ENCODE measurements at places on chromosomes 3 and 15.

- DNase-seq: no peak
These were observed 340.3 kb upstream of the RBMS3 start for GRCh38 chr3:28940530-28940929.

- DNase-seq: no peak
These were observed 83.9 kb upstream of the KCNAB1 start for GRCh38 chr3:156036258-156037053.

GRCh38 chr3:13240928-13241618 is 167.8 kb upstream of the IQSEC1 start:
- no peak for DNase-seq

DNA sequence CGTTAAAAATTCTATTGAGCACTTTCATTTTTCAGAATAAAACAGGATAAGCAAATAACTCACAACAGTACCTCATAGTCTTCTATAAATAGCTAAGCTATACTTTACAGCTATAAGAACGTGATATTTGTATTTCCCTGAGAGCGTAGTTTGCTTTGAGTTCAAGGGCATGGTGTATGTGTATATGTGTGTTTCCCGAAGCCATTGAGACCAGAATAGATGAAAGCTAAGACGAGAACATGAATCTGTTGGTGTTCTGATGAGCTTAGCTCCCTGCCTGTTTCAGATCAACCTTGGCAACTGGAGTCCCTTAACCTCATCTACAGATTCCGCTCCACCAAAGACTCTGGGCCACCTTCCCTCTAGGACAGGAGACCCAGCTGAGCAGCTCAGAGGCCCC is 59.5 kb upstream of the MCF2L2 start:
- DNase-seq: no peak

DNA sequence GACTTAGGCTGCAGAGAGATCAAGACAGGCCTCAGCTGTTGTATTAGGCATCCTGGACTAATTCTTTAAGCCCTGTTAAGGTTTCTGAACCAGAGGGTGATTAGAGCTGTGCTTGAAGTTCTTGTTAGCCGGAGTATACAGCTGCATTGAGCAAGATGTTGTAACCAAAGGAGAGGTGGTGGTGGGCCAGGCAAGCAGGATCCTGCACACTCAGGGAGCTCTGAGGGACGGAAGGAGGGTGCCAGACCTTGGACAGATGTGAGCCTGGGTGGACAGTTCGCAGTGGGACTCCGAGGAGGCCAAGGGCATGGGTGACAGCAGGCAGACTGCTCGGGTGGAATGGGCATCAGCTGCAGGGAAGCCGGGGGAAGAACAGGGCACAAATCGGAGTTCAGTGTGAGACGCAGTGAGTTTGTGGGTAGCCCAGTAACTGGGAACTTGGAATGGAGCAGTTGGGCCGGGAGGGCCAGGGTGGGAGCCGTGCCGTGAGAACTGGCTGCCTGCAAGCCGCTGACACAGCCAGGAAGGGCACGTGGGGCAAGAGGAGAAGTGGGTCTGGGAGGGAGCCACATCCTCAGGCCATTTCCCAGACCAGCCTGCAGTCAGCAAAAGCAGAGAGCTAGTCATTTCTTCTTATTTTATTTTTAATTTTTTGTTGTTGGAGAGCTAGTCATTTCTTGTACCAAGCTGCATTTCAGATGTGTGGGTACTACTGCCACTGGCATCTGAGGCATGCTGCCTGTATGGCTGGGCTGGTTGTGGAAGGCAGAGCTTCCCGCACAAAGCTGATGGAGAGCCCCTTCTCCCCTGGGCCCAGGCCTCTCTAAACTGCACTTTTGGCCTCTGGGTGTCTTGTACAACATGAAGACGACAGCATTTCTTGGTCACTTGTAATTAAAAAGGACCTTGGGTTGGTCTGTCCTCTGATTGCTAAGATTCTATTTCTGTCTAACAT is 61.0 kb downstream of the PGPEP1L start:
- DNase-seq: no peak

DNA sequence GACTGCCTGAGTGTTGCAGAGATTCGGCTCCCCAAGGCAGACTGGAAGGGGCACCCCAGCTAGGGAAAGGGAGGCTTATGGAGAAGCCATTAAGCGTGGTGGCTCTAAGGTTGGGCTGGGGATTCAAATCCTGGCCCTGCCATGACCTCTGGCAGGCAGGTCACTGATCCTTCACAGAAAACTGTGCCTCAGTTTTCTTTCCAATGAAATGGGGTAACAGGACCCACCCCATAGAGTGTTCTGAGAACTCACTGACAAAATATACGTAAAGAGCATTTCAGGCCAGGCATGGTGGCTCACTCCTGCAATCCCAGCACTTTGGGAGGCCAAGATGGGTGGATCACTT is 34.6 kb downstream of the DNASE1L3 start:
- DNase-seq: no peak

- DNase-seq: no peak
These were observed 317.4 kb upstream of the LRRFIP2 start for GRCh38 chr3:37491776-37492175.

- DNase-seq: no peak
These were observed 123.0 kb downstream of the ASB7 start for GRCh38 chr15:100725121-100726069.

GRCh38 chr15:29083161-29083560 is 186.5 kb downstream of the NSMCE3 start:
- no peak for DNase-seq

DNA sequence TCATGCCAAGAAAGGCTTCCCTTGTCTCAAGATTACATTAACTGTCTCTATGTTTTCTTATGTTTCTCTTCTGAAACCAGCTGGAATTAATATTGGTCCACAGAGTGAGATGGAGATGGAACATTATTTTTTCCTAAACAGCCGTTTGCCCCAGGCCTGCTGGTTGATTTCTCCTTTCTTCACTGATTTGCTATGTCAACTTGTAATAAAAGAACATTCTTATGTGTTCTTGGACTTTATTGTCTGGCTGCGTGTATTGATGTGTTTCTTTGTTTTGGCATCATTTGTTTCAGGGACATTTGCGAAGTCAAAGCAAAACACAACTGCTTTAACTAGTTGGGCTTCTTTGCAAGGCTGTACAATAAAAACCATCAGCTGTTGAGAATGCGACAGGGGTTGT is 168.5 kb downstream of the FAM43A start:
- DNase-seq: no peak

DNA sequence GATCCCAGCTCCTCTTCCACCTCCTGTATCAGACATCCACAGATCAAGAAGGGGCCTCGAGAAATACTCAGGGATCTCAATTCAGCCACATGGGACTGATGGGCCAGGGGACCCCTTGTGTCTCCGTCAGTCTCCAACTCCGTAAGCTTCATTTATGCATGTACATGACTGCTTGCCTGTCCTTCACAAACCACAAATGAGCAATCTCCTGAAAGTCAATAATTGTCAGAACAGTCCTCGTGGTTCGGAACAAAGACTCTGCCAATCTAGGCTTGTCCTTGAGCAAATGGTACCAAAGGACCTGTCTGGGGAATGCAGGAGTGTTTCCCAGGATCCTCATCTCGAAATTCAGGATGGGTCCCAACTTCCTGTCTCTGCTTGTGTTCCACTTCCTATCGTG is 20.8 kb downstream of the SLC12A8 start:
- no peak for DNase-seq
